Natural killer cell (primary cell): ENCODE measurements at places on chromosomes 7 and 10.

GRCh38 chr7:111202321-111202720, 111.4 kb downstream of the LRRN3 start:
- no peak for DNase-seq

DNA sequence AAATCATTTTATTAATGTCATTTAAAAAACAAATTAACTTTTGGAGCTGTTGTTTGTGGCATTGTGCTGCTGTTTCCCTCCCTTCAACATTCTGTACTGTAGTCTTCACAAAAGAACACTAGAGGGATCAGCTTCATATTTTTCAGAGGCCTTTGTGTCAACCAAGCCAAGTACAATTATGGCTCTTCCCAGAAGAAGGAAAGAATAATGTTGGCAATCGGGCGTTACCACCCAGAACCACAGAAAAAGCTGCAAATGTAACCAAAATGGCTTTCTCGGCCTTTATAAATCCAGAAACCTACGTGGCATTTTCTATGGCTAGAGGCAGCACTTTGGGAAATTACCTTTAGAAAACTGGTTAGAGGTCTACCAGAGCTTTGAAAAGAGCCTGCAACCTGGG, 98.8 kb upstream of the COL1A2 start:
- DNase-seq = no peak

DNA sequence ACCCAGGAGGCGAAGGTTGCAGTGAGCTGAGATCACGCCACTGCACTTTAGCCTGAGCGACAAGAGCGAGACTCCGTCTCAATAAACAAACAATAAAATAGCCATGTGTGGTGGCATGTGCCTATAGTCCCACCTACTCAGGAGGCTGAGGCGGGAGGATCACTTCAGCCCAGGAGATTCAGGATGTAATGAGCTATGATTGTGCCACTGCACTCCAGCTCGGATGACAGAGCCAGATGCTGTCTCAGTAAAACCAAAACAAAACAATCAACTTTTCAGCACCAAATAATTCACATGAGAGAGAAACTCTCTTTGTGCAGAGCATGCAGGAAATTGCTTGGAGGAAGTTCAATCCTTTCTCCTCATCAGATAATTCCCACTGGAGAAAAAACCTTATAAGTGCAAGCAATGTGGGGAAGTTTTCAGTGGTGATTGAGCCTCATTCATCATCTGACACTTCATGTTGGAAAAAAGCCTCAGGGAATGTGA, 13.4 kb upstream of the FIS1 start:
- DNase-seq = no peak

GRCh38 chr7:32648408-32649156, 153.3 kb downstream of the AVL9 start:
- DNase-seq = no peak

DNA sequence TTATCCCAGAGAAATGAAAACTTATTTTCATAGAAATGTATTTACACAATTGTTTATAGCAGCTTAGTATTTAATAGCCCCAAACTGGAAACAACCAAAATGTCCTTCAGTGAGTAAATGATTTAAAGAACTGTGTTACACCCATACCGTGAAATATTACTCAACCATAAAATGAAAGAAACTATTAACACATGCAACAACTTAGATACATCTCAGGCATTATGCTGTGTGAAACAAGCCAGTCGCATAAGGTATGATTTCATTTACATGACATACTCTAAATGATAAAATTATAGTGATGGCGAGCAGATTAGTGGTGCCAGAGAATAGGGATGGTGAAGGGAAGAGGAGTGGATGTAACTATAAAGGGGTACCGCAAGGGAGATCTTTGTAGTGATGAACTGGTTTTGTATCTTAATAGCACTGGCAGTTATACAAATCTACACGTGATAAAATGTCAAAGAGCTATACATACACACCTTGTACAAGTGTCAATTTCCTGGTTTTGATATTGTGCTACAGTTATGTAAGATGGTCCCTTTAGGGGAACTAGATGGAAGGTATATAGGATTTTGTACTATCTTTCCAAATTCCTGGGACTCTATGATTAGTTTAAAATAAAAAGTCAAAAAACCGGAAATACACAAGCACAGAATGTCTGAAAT, 40.5 kb downstream of the MACC1 start:
- no peak for DNase-seq
